IMR-90 (cell line): ENCODE measurements at places on chromosomes 7 and 10.
A peak's percentile ranks its signal among the peaks of the same experiment; 100 is the strongest.

DNA sequence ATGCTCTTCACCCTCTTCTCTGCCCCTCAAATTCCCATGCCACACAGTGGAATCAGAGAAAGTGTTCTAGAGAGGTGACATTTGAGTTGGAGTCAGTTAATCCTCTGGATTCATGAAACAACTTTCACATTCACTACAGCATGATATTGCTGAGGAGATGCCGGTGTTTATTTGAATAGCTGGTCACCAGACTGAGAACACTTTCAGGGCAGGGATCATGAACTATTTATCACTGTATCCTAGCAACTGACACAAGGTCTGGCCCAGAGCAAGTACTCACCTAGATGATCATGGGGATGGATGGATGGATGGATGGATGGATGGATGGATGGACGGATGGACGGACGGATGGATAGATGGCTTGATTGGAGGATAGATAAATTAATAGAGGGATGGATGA is 116.7 kb upstream of the ZMIZ1 start:
- no peaks in the 10 kb centered on the region for H3K36me3 ChIP-seq
- DNase-seq = peak; percentile 46
- H3K4me1 ChIP-seq = peaks cover 21% of the 10 kb centered on the region
- H3K4me3 ChIP-seq = no peak overlapping the region
- no peak overlapping the region for H3K27ac ChIP-seq

GRCh38 chr10:130427216-130427722 is 291.1 kb downstream of the GLRX3 start:
- no peaks in the 10 kb centered on the region for H3K4me1 ChIP-seq
- H3K27ac ChIP-seq = no peak overlapping the region
- no peaks in the 10 kb centered on the region for H3K27me3 ChIP-seq

GRCh38 chr10:118394301-118395200 is 52.4 kb upstream of the FAM204A start:
- H3K27me3 ChIP-seq = no peaks in the 10 kb centered on the region
- no peak for DNase-seq
- H3K36me3 ChIP-seq = no peaks in the 10 kb centered on the region

GRCh38 chr10:132461683-132462231 is 64.8 kb downstream of the PWWP2B start:
- DNase-seq = no peak
- H3K27me3 ChIP-seq = peaks cover 3% of the 10 kb centered on the region; the same call in 1 of the 2 replicates
- H3K27ac ChIP-seq = no peak overlapping the region
- H3K36me3 ChIP-seq = no peaks in the 10 kb centered on the region

- no peak overlapping the region for H3K4me3 ChIP-seq
- H3K36me3 ChIP-seq = no peaks in the 10 kb centered on the region
- H3K4me1 ChIP-seq = no peaks in the 10 kb centered on the region
- H3K27me3 ChIP-seq = no peaks in the 10 kb centered on the region
Measured at GRCh38 chr10:85138046-85138445, 809.7 kb downstream of the CCSER2 start.
